ENCODE measurements at places on chromosomes 7 and 10.

- DNase-seq, result no peak
Observed at GRCh38 chr10:59339351-59339750, 23.0 kb downstream of the FAM13C start.

- no peak for DNase-seq
Observed at GRCh38 chr7:45918556-45918955, 2.5 kb downstream of the IGFBP3 start.

GRCh38 chr10:116292493-116292892, 19.5 kb upstream of the GFRA1 start:
- no peak for DNase-seq

- no peak for DNase-seq
Observed at GRCh38 chr7:41491883-41492471, 210.9 kb downstream of the INHBA start.

DNA sequence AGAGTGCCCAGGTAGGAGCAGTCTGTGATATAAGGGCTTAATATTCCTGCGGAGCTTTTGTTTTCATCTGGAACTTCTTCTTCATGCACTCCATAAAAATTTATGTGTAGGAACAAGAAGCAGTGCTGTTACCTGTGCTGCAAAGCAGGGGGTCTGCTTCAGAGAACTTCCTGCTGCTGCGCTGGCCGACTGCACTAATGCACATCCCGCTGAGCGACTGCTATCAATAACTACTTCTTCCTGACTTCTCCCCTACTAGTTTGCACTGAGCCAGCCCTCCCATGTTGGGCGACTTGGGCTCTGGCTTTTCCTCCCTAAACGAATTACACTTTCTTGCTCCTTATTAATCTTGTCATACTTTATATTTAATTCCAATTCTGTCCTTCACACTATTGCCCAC, 150.3 kb downstream of the NEBL start:
- no peak for DNase-seq

DNA sequence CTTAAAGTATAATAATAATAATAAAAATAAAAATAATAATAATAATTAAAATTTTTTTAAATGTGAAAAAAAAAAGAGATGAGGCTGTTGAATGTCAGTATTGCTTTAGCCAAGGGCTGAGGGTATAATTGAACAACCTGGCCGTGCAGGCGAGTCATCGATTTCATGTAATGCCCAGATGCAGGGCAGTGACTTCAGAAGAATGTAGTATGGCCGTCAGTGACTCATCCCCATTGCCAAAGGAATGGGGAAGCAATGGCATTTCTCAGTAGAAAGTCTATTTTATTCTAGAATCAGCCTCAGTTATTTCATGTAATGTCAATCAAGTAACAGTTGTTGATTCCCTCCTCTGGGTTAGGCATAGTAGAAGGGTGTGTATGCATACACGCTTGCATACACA, 516.4 kb downstream of the GLRX3 start:
- no peak for DNase-seq

GRCh38 chr10:133022776-133023100, 65.0 kb upstream of the ADGRA1 start:
- no peak for DNase-seq

DNA sequence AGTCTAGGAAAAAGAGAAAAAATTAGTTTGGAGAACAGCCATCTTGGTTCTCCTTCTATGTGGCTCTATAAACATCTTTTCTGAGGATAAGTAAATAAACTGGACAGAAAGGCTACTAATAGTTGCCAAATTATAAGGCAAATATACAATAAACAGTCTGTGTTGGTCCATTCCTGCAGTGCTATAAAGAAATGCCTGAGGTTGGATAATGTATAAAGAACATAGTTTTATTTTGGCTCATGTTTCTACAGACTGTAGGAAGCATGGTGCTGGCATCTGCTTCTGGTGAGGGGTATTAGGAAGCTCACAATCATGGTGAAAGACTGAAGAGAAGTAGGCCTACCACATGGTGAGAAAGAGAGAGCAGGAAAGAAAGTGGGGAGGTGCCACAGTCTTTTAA, 209.7 kb downstream of the MACC1 start:
- DNase-seq, result no peak

DNA sequence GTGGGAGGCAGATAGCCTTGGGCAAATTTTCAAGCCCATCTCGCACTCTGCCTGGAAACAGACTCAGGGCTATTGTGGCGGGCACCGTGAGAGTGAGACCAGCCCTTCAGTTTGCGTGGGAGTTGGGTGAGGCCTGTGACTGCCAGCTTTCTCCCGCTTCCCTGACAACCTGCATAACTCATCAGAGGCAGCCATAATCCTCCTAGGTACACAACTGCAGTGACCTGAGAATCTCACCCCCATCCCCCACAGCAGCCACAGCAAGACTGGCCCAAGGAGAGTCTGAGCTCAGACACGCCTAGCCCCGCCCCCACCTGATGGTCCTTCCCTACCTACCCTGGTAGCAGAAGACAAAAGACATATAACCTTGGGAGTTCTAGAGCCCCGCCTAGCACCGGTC, 275.4 kb downstream of the GRID1 start:
- no peak for DNase-seq

DNA sequence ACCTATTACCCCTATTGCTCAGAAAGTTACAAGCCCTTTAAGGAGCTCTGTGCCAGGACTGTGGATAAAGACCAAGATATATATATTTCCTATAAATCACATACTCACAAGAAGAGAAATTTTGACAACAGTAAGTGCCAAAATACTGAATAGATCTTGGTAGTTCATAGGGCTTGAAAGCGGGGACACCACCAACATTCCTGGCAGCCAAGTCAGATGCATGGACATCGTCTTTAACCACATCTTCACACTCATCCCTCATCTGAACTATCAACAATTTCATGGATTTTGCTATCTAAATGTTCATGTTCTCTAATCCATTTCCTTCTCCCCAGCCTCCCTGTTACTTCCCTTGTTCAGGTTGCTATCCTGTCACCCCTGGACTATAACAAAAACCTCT, 67.5 kb upstream of the LRRC17 start:
- DNase-seq, result no peak

DNA sequence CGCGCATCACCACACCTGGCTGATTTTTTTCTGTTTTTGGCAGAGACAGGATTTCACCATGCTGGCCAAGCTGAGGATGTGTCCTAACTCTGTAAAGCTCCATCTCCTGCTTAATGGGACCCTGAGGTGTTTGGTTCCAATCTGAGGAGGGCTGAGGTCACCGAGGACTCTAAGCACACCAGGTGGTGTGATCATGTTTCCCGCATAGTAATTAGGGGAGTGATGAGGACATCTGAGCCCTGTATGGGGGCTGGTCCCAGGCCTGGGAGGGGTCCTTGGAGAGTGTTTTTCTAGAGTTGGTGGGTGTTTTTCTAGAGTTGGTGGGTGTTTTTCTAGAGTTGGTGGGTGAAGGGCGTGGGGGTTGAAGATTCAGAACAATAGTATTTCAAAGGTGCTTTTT, 3.0 kb upstream of the ABHD11 start:
- DNase-seq, result peak; percentile 57

GRCh38 chr7:82263920-82264782, 179.4 kb downstream of the CACNA2D1 start:
- DNase-seq, result peak; percentile 48

DNA sequence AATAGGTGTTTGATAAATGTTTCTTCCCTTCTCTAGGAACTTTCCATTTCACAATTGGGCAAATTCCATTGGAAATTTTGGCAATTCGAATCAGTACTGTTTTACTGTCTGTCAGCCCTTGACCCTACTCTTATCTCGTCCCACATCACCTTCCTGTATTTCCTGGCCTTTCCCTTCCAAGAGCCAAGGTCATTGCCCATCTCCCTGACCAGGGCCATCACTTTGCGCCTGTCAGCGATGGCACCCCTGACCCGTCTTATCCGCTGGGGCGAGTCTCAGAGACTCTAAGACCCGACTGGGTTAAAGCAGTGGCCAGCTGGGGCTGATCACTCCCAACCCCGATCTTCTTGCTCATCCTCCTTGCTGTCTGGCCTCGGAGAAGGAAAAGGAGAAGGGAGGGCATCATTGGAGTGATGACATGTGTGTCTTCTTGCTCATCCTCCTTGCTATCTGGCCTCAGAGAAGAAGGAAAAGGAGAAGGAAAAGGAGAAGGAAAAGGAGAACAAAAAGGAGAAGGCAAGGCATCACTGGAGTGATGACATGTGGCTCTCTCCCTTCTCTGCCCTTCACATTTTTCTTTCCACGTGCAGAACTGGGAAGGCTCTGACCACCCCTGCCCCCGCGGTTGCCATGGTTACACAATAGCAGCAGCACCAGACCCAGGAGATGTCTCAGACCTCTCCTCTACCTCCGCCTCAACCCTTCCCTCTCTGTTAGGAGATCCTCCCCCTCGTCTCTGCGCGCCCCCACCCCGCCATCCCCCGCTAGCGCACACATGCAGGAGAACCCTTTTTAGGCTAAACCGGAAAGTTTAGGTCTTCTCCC, 2.0 kb downstream of the SEMA3D start:
- peak; percentile 30 for DNase-seq

- DNase-seq, result no peak
Observed at GRCh38 chr7:30040938-30041337, 12.7 kb downstream of the PLEKHA8 start.

DNA sequence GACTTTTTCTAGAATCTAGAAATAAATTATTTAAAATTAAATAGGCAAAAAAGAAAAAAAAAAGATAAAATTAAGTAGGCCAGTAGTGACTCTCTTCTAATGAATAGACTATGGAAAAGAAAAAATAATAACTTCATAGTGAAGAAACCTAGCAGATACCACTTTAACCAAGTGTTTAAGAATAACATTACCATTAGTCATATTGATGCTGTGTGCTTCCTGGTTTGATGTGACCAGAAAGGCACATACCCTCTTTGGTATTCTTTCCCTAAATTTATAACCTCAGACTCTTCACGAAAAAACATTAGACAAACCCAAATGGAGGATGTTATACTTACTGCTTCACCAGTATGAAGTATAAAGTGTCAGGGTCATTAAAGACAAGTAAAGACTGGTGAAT, 42.6 kb downstream of the KIF20B start:
- no peak for DNase-seq

- DNase-seq, result no peak
Observed at GRCh38 chr10:24664991-24665390, 58.7 kb downstream of the ARHGAP21 start.

- no peak for DNase-seq
Observed at GRCh38 chr10:91012502-91012901, 91.6 kb upstream of the ANKRD1 start.

GRCh38 chr7:154578336-154578735, 424.6 kb downstream of the PAXIP1 start:
- no peak for DNase-seq

DNA sequence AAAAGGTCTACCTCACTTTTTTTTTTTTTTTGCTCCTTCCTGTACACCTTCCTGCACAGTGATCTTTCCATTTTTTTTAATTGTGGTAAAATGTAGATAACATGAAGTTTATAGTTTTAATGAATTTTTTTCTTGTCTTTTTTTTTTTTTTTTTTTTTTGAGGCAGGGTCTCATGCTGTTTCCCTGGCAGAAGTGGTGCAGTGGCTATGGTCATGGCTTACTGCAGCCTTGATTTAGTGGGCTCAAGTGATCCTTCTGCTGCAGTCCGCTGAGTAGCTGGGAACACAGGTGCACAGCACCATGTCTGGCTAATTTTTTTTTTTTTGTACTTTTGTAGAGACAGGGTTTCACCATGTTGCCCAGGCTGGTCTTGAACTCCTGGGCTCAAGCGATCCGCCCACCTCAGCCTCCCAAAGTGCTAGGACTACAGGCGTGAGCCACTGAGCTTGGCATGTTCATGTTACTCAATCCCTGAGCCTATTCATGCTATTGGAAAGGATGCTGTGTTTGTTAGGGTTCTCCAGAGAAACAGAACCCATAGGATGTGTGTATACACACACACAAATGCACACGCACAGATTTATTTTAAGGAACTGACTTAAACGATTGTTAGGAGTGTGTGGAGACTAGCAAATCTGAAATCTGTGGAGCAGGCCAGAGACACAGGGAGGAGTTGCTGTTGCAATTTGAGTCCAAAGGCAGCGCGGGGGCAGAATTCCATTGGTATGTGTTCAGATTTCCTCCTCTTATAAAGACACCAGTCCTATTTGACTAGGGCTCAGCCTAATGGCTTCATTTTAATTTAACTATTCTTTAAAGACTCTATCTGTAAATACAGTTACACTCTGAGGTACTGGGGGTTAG, 29.1 kb downstream of the GALNT11 start:
- DNase-seq, result no peak

DNA sequence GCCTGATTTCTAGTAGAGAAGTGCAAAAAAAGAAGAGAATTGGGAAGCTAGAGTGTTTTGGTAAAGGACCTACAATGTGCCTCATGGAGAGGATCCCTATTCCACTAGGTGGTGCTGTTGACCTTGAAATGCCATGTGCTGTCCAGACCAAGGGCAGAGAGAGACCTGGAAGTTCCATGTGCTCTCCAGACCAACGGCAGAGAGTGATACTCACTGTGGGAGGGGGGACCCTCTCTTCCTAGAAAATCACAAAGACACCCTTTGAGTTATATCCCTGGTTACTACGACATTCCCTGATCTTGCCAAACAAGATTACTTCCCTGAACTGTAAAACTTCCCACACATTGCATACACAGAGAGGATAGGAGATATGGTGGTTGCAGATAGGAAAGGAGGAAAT, 212.7 kb upstream of the ZNF804B start:
- DNase-seq, result peak; percentile 63

GRCh38 chr10:55374060-55374459, 573.0 kb upstream of the PCDH15 start:
- no peak for DNase-seq

DNA sequence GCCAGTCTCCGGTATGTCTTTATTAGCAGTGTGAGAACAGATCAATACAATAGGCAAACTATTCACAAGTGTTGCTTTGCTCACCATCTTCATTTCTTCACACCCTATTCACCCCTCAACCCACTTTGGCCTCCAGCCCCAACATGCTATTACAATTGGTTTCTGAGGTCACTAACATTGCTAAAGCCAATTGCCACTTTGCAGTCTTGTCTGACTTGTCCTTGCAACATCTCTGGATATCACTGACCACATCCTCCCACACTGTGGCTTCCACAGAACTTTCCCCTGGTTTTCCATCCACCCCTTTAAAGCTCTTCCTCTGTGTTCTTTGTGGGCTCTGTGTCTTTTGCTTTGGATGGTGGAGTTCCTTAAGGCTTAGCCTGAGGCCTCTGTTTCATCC, 5.2 kb upstream of the APBB1IP start:
- DNase-seq, result no peak

DNA sequence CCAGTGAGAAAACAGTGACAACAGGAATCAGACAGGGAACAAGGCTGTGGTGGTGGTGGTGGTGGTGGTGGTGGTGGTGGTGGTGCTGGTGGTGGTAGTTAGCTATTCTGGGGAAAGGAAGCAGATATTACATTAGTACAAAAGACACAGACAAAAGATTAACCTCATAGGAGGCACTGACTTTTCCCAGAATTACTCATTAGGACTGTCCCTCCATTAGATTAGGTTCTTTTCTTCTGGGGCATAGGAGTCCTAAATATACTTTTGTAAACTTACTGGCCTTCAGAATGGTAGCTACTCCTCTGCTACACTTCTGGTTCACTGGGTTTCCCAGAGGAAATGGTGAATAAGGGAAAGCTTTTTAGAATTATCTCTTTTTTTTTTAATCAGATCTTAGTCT, 156.6 kb upstream of the SEMA3D start:
- no peak for DNase-seq

Measured in NCI-H526 (cell line).